Stimulated activated CD4-positive, alpha-beta T cell treated with anti-CD3 and anti-CD28 coated beads, Interleukin-15, amount 100 ng/mL, for 48 hours (primary cell): ENCODE measurements at places on chromosomes 1 and 21.

- DNase-seq, result no peak
These were observed 53.0 kb upstream of the ABCG1 start for GRCh38 chr21:42165901-42166300.

DNA sequence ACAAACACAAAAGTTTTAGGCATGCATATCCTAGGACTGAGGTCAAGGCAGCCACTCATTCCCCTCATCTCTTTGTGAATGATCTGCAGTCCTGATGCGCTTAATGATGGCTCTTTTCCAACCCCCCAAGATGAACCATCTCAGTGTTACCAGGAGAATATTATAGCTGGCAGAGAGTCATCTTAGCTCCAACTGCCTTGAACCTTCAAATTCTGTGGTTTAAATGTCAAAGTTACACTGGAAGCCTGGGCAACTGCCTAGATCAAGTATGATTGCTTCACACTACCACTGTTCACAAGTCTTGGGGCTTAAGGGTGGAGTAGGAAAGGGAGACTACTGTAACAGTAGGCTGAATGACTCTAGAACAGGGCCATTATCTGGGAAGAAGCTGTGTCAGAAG lies 8.0 kb upstream of the MYBPHL start:
- no peak for DNase-seq

GRCh38 chr1:90970208-90970607 lies 51.6 kb downstream of the ZNF644 start:
- DNase-seq, result no peak

GRCh38 chr1:203408486-203409481 lies 57.9 kb upstream of the FMOD start:
- no peak for DNase-seq

GRCh38 chr1:110509655-110510054 lies 9.3 kb downstream of the KCNA10 start:
- no peak for DNase-seq

- DNase-seq, result no peak
These were observed 68.1 kb upstream of the RRP15 start for GRCh38 chr1:218217040-218217439.

DNA sequence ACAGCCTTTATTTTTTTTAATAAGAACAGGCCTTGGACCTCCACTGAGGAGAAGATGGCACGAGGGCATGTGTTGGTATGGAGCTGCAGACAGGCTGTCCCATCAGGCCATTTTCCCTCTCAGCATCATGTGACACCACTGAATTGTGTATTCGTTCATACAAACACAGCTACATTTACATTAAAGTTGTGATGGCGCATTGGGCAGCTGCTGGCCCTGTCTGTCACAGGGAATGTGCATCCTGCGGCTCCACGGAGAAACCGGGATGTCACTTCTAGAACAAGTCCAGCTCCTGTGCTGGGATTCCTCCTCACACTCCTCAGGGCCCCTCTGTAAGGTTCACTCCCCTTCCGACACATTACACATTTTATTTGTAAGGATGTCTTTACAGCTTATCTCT lies 147.6 kb upstream of the TNR start:
- DNase-seq, result no peak

DNA sequence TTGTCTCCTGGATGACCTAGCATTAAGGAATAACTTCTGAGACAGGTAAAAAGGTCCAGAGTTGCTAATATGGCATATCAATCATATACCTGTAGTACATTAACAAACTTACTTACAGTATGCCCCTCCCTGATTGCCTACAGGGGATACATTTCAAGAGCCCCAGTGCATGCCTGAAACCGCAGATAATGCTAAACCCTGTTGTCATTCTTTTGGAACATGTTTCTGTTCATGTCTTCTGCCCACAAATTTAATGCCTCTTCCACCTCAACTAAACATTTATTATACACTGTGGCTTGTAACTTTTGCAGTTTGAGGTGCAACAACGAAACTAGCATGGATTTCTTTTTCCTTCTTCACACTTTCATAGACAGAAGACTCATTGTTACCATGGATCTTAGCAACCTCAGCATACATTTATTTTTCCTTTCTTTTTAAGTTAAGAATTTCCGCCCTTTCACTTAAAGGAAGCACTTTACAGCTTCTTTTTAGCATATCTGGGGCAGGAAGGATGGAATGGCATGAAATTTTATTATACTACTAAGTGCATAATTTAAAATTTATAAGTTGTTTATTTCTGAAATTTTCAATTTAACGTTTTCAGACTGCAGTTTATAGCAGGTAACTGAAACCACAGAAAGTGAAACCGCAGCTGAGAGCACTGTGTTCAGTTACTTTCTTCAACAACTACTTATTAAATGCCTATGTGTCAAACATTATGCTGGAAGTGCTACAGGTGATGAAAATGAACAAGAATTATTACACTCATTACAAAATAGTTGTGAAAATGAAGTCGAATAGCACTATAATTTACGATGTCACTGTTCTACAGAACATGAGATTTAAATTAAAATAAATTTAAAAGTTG lies 25.3 kb downstream of the F13B start:
- DNase-seq, result no peak

DNA sequence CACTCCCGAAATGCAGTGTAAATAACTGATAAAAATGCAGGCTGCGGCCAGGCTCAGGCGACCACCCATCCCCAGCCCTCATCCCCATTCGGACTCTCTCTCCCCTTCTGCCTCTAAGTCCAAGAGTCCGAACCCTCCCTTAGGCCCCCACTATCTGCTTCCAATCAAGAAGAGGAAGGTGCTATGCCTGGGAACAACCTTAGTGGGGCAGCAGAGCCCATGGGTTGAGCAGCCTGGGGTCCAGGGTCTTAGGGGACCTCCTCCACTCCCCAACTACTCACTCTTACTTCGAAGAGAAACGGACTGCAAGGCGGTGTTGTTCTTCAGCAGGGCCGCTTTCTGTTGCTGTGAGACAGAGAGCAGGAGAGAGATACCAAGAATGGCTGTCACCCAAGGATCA lies 12.2 kb downstream of the ARHGEF2 start:
- no peak for DNase-seq

GRCh38 chr1:219959540-219960203 lies 31.3 kb upstream of the SLC30A10 start:
- DNase-seq, result no peak

DNA sequence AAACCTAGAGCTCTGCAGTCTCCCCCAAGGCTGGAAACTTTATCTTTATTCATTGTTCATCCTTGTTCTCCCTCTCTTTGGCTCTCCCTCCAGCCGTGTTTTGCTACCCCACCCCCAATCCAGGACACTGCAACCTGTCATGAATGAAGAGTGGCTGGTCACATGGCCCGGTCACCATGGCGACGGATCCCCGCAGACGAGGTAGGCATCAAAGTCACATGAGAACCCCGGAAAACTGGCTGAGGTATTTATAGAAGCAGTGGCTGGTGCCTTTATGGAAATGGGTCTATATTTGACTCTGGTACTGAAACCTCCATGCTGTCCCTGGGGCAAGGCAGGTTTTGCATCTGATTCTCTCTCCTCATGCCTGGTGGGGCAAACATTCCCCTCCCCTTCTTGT lies 13.4 kb upstream of the SLC6A17 start:
- peak; percentile 7 for DNase-seq

GRCh38 chr1:48005253-48006117 lies 8.3 kb upstream of the TRABD2B start:
- no peak for DNase-seq

DNA sequence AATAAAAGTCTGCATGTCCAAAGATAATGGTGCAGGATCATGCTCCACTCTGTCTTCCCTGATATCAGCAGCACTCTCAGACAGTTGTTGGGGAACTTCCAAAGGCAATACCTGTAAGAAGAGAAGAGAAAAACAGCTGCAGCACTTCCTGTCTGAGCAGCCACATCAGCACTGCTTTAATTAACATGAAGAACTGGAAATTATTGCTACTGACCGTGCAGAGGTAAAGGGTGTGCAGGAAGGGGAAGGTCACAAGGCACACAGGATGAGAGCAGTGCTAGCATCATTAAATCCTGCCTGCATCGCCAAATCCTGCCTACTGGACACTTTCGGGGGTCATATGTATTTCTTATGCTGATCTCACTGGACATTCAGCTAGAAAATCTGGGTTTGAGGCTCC lies 379.0 kb downstream of the LMX1A start:
- no peak for DNase-seq

- DNase-seq, result no peak
These were observed 78.0 kb downstream of the PTPN14 start for GRCh38 chr1:214473387-214473786.

GRCh38 chr1:192418552-192419285 lies 101.9 kb downstream of the RGS21 start:
- no peak for DNase-seq

- no peak for DNase-seq
These were observed 37.4 kb downstream of the GADD45A start for GRCh38 chr1:67722292-67722944.

DNA sequence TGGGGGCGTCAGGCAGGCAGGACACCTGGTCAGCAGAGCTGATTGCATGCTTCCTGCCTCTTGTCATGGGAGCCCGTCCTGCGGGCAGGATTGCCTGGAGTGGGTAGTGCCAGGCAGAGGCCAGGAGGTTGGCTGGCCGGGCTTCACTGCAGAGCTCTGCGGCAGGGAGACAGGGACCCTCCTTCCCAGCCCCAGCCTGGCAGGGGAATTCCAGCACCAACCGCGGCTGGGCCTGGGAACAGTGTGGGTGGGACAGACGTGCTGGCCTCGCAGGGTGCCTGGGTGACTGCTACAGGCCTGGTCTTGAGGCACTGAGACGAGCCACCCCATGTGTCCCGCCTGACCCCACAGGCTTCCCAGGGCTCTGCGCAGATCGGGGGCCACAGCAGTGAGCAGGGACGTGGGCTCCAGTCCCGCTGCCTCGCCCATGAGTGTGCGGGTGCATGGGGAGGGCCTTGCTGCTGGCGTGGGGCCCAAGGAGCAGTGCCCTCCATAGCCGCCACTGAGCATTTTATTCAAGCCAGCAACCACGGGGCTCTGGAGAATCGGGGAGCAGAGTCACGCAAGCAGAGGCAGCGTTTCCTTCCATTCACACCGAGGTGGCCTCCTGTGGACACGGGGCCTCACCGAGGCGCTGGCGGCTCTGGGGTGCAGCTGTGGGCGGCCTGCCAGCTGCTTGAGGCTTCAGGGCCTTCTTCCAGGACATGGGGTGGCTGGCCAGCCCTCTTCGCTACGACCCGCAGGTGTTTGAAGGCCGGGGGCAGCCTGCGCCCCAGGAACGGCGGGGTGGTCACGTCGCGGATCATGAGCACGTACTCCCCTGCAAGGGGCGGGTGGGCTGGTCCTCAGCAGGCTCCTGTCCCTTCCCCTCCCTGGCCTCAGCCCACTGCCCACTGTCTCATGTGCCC lies 70.3 kb downstream of the MORN1 start:
- no peak for DNase-seq

GRCh38 chr21:42646836-42647235 lies 6.6 kb upstream of the PDE9A start:
- DNase-seq, result no peak

DNA sequence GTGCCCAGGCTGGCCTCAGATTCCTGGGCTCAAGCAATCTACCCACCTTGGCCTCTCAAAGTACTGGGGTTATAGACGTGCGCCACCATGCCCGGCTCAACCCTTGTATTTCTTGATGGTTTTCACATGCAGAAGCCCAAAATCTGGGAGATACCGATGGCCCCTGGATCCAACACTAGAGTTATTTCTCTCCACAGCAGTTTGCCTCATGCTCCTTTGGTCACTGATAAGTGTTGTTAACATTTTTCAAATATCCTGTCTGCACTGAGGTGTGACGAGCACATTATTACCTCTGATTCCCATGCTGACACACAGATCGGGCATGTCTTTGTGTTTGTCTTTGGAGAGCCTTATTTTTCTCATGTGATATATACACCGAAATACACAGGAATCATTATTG lies 107.0 kb downstream of the KIF26B start:
- DNase-seq, result no peak

DNA sequence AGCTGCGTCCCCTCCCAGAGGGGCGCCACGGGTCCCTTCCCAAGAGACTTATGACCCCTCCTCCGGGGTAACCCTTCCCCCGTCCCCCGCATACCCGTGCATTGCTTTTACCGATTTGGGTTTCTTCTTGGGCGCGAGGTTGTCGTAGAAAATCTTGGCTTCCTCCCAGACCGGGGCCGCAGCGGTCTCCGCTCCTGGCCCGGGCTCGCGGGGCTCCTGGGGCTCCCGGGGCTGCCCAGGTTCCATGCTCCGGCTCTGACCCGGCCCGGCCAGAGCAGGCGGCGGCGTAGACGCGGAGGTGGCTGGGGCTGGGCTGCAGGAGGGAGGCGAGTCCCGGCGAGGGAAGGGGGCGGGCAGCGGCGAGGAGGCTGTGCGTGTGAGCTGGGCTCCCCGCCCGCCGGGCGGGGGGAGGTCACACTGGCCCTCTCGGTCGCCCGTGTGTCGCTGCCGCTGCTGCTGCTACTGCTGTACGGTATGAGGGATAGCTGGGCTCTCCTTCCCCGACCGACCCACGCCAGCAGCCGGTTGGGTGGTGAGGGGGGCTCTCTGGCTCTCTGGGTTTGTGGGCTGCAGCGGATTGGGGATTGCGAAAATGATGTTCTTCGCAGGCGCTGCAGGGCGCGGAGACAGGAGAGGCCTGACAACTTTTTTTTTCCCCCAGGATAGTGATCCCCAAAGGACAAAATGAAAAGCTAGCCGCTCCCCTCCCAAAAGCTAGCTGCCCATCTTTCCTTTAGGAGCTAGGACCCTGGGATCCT lies at the start of gene NT5C1A:
Gene NT5C1A (minus strand): TSS at position 315 of the 758 bp plus-strand sequence. CDS start 69 bp downstream, at position 246.
- no peak for DNase-seq

DNA sequence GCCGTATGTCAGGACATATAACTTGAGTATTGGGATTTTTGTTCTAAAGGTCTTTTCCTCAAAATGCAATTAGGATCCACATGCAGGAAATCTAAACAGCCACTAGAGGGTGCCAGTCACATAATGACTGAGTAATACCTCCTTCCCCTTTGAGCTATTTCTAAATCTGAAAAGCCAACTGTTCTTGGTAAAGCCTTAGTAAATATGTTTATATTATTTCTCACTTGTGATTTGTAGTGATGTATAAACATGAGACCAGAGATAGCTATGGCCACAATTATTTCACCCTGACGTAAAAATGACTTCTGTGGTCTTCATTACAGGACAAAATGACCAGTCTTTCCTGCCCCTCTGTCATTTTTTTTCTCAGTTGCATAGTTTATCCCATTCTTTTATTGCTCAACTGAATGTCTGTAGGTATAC lies 41.0 kb upstream of the DR1 start:
- peak; percentile 17 for DNase-seq

DNA sequence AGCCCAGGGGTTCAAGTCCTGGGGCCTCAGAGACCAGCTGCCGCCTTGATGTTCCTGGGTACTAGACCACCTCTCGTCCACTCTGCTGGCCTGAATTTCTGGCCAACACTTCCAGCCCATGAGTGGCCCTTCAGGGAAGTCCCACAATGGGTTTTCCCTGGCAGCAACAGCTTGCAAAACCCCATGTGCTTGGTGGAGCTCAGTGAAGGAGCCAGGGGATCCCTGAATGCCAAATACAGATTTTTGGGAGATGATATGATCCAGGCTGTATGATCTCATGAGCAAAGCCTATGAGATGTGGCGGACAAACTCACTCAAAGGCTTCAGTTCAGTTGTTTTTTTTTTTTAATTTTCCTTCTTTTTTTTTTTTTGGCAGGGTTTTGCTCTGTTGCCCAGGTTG lies 9.6 kb upstream of the RASSF5 start:
- no peak for DNase-seq
